Fibroblast of lung (primary cell): ENCODE measurements at places on chromosomes 5 and 9. TPM values are rescaled to one million over a fixed set of nuclear protein-coding genes. Genes with fewer than 3 reads are reported as not detected.

Gene SUB1
- total RNA-seq = 76.5 and 88.0 TPM in 2 replicates

Gene DBH
- not detected in 2 replicates for total RNA-seq

Gene RAB3C
- not detected in 2 replicates for total RNA-seq

Gene PCDHB5
- total RNA-seq = 1.8 and 2.8 TPM in 2 replicates

Gene PDE6A
- under 0.01 TPM in 2 replicates for total RNA-seq

Gene MARCHF11
- total RNA-seq = not detected in 2 replicates

Gene LVRN
- total RNA-seq = 0.17 and 0.26 TPM in 2 replicates

Gene INSL6
- total RNA-seq = not detected in 2 replicates

Gene SHISAL2B
- not detected in 2 replicates for total RNA-seq

Gene ADAMTS13
- 2.3 and 3.1 TPM in 2 replicates for total RNA-seq

Gene OR5C1
- total RNA-seq = not detected in 2 replicates

Gene IRX2
- 0.26 and 0.33 TPM in 2 replicates for total RNA-seq

Gene SPATA31A3
- not detected in 2 replicates for total RNA-seq

Gene LCN15
- not detected in 2 replicates for total RNA-seq

Gene STK32A
- 2.5 and 2.8 TPM in 2 replicates for total RNA-seq
